CD8-positive, alpha-beta memory T cell (primary cell): ENCODE measurements at places on chromosomes 11 and 22.

GRCh38 chr22:37802310-37803194, 5.2 kb upstream of the GCAT start:
- DNase-seq = no peak

DNA sequence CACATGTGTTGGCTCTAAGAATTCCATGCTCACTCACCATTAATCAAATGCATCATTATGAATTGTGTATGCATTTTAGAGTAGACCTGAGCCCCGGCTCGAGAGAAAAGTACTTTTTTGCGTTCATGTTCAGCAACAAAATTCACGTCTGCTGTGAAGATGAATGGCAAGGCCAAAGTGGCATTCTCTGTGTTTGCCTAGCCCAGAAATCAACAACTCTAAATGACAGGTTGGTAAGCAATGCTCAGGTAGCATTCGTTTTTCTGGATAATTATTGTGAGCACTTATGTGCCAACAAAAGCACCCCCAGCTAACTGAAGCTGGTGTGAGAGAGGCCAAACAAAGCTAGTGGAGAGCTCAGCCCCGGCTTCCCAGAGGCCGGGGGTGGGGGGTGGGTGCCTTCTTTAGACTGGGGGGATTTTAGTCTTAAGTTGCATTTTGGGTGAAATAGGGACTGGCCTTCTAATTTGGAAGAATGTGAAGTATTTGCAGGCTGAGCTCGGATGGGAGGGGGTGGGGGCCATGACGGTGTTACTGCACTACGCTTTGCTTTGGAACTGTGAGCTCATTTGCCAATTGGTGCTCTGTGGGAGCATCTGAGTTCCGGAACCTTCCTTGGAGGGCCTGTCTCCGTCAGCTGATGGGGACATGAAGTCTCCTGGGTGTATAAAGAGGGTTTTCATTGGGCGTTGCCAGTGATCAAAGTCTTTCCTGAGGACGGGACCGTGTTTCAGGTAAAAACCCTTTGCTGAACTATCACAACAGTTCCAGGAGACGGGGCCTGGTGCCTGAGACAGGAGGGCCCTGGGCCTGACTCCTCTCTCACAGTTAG, 29.0 kb upstream of the ALX4 start:
- DNase-seq = no peak

DNA sequence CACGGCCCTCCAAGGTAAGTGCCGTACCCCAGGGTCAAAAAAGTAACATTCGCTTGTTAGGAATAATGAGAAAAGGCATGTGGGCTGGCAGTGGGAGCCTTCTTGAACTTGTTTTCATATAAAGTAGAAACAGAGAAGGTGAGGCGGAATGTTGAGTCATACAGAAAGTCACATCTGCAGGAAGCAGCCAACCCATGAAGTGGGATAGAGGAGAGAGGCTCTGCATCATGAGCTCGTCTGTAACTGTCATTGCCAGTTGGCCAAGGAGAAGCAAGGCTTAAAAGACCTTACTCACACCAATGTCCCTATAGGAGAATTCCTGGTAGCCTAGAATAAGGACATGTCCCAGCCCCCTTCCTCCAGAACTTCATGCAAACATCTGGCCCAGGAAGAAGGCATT, 253.3 kb downstream of the BUD13 start:
- no peak for DNase-seq

GRCh38 chr22:29947410-29948384, 64.7 kb downstream of the MTMR3 start:
- no peak for DNase-seq

DNA sequence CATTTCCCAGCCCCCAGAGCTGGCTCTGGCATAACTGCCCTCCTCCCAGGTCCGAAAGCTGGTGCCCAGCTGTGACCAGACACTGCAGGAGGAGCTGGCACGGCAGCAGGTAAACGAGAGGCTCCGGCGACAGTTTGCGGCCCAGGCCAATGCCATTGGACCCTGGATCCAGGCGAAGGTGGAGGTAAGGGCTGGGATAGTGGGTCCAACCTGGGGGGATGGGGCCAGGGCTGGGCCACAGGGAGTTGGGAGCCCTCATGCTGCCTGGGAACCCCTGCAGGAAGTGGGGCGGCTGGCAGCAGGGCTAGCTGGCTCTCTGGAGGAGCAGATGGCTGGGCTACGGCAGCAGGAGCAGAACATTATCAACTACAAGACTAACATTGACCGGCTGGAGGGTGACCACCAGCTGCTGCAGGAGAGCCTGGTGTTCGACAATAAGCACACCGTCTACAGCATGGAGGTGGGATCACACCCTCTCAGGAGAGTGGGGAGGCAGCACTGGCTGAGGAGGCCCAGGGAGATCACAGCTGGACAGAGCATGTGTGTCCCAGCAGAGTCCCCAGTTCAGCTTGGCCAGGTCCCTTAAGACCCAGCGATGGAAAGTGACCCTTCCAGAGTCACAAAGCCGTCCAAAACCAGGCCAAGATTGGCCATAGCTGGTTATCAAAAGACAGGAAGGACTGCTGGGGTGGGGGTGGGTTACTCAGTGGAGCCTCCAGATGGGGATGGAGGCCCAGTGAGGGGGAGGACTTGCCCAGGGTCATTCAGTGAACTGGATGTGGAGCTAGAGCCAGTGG, 7.0 kb downstream of the CTSF start:
- no peak for DNase-seq

DNA sequence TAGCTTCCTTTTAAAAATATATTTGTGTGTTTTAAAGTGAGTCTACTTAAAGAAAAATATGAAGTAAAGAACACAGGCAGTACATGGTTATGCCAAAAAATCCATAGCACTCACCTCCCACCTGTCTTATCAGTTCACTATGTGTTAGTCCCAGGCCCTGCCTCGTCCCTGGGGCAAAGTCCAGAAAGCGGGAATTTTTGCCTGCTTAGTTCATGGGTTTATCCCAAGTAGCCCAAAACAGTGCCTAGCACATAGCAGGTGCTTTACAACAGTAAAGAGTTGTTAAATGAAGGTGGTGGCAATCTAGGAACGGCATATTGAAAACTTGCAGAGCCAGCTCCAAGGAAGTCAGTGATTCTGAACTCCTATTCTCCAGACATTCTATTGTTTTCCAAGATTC, 154.0 kb downstream of the MN1 start:
- DNase-seq = no peak

- DNase-seq = no peak
These were observed 10.8 kb upstream of the CLDN5 start for GRCh38 chr22:19535001-19535400.

DNA sequence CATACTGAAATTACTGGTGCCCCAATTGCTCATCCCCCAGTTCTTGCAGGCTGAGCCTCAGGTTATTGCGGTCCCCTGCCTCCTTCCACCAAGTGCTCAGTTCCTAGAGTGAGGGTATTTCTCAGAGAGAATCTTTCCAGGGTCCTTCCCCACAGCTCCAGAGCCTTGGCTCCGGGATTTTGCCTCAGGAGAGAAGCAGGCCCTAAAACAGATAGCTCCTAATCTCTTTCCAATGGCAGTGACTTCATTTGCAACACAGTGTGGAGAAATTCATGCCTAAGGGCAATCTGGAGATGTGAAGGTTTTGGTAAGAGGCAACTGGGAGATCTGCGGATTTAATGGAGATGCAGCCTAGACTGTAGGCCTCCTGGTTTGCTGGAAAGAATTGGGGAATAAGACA, 2.9 kb downstream of the NF2 start:
- DNase-seq = no peak
